ENCODE measurements at places on chromosomes 12 and 14. TPM values are rescaled to one million over a fixed set of nuclear protein-coding genes. Genes with fewer than 3 reads are reported as not detected.

Gene C1S
- 32.9 TPM for total RNA-seq

Gene P3H3
- total RNA-seq: 0.45 TPM

Gene DCAF4
- 17.6 TPM for total RNA-seq

Gene ACRBP
- 6.1 TPM for total RNA-seq

Gene IRAK3
- not detected for total RNA-seq

Gene EFS
- total RNA-seq: not detected

Gene ADAM21
- total RNA-seq: not detected

Gene ASCL1
- total RNA-seq: not detected

Gene ANO2
- total RNA-seq: not detected

Gene NXPH4
- 20.3 TPM for total RNA-seq

Gene ANKRD33
- total RNA-seq: not detected

Gene ADCY6
- 48.3 TPM for total RNA-seq

Gene CABP1
- not detected for total RNA-seq

Gene DLK1
- not detected for total RNA-seq

Gene FAIM2
- not detected for total RNA-seq

Gene DAO
- total RNA-seq: not detected

Gene NGB
- total RNA-seq: not detected

Gene FAM186B
- 1.7 TPM for total RNA-seq

Gene CFAP73
- total RNA-seq: 1.9 TPM

Gene KLRC3
- total RNA-seq: not detected

Gene HELB
- 8.2 TPM for total RNA-seq

Gene TAS2R7
- total RNA-seq: not detected

Gene RNU4-1
- total RNA-seq: 1,857 TPM

Gene FOXN4
- not detected for total RNA-seq

Gene KRT85
- not detected for total RNA-seq

Gene B3GNT4
- total RNA-seq: 2.8 TPM

Gene GLIPR1
- total RNA-seq: 6.2 TPM

Gene TAS2R20
- 1.8 TPM for total RNA-seq

Gene SDR9C7
- total RNA-seq: not detected
